Smooth muscle cell of the brain vasculature (primary cell): ENCODE measurements at places on chromosomes 6 and 20.

GRCh38 chr6:30572148-30572547, 906 bp downstream of the ABCF1 start:
- no peak for DNase-seq

- DNase-seq = peak; percentile 89
Observed at GRCh38 chr6:87723170-87724078, 21.4 kb upstream of the AKIRIN2 start.

- DNase-seq = no peak
Observed at GRCh38 chr6:96301781-96302180, 219.8 kb upstream of the UFL1 start.

DNA sequence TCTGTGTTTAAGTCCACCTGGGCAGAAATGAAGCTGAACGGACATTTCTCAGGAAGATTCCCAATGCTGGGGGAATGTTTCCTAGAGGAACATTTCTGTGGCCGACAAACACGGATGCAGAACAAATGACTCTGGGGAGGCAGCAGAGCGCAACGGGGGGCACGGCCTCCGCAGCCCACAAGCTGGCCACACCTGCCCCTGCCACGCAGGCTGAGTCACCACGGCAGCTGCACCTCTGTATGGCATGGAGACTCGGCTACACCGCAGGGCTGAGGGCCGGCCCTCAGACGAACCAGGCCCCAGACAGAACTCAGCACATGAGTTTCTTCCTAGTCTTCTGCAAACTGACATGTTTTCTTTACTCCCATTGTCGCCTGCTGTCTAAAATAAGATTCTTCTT, 10.0 kb upstream of the PRR18 start:
- no peak for DNase-seq

DNA sequence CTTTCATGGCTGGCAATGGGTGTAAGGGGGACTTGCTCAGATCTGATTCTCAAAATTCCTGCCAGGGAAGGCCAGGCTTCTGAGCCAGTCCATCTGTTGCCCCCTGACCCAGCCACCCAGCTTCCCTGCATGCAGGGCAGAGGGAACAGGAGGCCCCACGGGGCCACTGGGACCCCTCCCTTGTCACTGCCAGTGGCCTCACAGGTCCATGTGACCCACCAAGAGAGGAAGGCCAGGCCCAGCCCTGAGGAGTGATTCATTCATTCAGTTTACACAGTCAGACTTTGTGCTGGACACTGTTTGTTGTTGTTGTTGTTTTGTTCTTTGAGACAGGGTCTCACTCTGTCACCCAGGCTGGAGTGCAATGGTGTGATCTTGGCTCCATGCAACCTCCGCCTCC, 39.5 kb downstream of the UBE2V1 start:
- no peak for DNase-seq

- no peak for DNase-seq
Observed at GRCh38 chr6:165768961-165769360, 105.9 kb upstream of the PDE10A start.

- no peak for DNase-seq
Observed at GRCh38 chr20:11378252-11378651, 539.4 kb upstream of the BTBD3 start.

GRCh38 chr6:97085772-97086171, 161.2 kb downstream of the KLHL32 start:
- no peak for DNase-seq

GRCh38 chr20:36424314-36424713, 117.0 kb upstream of the MYL9 start:
- DNase-seq = no peak

DNA sequence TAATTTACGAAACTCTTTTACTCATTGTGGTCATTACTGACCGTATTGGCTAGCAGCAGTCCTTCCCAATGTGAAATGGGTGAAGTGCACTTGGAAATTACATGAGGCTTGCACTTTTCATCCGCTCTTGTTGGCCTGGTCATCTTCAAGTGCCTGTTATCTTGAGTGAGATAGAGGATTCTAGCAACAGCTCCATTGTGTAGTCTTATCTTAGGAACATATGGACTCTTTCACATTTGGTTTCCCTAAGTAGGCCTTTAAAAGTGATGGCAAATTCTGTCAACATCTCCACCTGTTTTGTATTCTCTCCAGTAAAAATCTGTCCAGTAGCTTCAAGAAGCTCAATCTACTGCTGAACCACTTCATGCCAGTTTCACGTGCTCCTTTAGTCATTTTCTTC, 114.8 kb upstream of the MARCKS start:
- no peak for DNase-seq

DNA sequence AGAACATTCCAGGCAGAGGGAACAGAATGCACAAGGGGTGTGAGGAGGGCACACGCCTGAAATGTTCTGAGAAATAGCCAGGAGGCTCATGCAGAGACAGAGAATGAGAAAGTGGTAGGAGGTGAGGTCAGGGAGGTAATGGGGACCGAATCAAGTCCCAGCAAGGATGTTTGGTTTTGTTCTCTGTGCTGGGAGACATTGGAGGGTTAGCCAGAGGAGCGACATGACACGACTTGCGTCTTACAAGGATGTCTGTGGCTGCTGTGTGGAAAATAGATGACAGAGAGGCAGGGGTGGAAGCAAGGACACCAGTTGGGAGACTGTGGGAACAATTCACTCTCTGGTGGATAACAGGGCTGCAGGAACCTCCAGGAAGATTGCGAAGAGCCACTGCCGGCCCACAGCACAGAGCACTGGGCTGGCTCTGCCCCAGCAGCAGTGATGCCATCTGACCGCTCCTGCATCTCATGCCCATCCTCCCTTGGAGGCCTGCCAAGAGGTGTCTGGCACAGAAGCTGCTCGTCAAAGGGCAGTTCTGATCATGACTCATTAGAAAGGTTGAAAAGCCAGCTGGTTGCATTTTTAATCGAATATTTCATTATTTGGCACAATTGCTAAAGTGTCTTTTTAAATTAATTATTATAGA, 57.7 kb upstream of the CD83 start:
- no peak for DNase-seq

DNA sequence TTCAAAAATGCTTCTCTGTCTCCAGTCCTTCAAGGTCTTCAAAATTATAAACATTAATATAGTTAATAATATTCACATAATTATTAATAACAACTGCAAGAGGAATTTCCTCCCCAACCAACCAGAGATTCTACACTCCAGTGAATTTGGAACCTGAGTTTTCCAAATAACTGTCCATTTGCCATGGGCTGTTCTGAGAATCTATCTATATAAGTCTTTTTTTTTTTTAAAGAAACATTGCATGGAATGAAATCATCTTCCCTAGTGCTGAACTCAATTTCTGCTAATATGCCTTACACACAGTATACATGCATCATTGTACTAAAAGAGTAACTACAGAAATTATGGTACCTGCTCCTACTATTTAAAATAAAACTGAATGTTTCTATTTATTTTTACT, 113.9 kb downstream of the SLC22A3 start:
- DNase-seq = no peak

GRCh38 chr6:119858901-119859300, 509.3 kb upstream of the MAN1A1 start:
- no peak for DNase-seq
